ENCODE measurements at places on chromosomes 16 and 17. TPM values are rescaled to one million over a fixed set of nuclear protein-coding genes. Genes with fewer than 3 reads are reported as not detected.

- no peak for DNase-seq
These were observed 14.3 kb downstream of the SNX29 start for GRCh38 chr16:11990702-11991390.

DNA sequence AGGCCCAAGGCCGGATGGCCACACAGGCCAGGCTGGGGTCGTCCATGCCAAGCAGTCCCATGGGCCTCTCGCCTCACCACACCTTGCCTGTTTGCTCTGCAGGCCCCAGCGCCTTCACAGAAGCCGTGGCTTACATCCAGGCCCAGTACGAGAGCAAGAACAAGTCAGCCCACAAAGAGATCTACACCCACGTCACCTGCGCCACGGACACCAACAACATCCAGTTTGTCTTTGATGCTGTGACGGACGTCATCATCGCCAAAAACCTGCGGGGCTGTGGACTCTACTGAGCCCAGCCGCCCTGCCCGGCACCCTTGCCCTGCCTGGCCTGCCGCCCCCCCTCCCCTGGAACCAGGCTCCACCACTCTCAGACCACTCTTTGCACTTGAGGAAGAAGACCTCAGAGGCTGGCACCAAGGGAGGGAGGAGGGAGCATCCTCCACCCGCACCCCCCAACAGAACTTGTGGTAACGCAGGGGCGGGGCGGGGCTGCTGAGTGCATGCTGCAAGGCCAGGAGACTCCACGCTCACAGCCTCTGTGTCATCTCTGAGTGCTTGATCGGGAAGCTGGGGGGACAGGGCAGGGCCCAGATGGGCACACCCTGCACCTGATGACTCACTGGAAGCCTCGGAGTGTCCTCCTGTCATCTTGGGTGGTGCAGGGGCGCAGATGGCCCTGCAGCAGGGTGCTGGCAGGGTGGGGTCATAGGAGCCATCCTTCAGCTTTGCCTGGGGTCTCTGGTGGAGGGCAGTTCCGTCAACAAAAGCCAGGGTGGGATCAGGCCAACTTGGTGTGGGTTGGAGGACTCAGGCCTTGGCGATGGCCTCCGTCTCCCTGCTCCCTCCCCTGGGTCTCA lies 81.5 kb downstream of the AMFR start:
- no peak for DNase-seq

GRCh38 chr17:40312131-40312731 lies 3.3 kb downstream of the RARA start:
- no peak for DNase-seq

GRCh38 chr16:84247844-84248243 lies 8.0 kb upstream of the KCNG4 start:
- DNase-seq, result peak; percentile 31

DNA sequence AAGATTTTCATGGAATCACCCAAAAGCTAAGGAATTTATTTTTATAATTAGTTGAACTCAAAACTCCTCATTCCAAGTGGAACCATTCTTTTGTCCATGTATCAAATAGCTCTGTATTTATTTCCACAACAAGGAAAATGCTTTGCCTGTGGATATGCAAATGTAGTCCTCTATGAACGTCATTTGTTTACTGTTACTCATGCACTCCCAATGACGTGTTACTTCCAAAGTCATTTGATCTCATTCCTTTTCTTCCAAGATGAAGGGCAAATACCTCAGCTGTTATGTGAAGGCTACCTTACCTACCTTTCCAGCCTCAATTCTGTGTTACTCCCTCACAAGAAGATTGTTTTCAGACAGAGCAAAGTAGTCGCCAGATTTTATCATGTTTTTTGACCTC lies 83.7 kb downstream of the ITFG1 start:
- DNase-seq, result no peak

GRCh38 chr17:41785091-41785858 lies 1.2 kb downstream of the JUP start:
- DNase-seq, result no peak

DNA sequence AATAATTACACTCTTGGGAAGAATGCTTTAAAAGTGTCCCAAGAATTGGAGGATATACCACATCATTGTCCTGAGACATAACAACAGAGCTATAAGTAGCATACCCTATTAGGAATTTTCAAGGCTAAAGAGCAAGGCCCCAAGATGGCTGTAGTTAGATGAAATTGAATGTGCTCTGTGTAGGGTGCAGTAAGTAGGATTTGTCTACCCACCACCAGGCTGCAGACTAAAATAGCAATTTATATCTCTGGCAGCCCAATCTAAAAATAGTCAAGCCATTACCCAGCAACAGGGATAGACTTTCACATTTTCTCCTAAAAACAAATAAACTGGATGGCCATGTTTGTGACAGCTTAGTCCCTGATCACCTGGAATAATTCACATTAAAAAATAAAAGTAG lies 5.6 kb downstream of the MMD start:
- DNase-seq, result no peak

GRCh38 chr16:35730251-35730650 lies 2270.8 kb downstream of the TP53TG3F start:
- no peak for DNase-seq

GRCh38 chr17:44798356-44798755 lies 31.7 kb downstream of the GJC1 start:
- no peak for DNase-seq

DNA sequence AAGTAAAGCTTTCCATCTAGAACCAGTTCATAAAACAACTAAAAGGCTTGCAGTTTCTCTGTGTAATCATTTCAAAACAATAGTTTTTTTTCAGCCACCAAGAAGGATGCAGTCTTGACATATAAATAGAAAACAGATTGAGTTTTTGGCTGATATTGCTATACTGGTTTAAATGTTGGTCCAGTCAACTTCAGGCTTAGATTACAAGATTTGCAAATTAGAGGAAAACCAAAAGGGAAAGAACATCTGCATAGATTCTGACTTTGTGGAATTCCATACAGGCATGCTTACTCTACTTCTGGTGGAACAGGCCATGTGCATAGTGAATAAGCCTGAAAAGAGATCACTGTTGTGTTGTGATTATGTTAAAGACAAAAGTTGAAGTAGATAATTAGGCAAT lies 150.3 kb downstream of the BCAS3 start:
- DNase-seq, result no peak

DNA sequence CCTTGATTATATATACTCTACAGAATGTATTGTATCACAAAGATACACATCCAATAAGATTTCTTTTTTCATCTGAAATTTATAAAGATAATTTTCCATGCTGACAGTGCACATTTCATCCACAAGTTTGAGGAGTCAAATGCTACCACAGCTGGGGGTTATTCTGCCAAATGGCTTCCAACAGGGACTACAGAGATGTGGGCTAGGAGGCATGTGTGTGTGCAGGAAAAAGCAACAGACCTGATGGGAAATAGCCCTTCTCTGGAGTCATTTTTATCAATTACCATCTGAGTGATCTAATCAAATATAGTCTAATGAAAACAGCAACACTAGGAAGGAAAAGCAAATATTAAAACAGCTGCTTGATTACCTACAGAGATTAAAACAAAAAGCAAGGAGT lies 290.5 kb downstream of the CEP112 start:
- DNase-seq, result no peak

DNA sequence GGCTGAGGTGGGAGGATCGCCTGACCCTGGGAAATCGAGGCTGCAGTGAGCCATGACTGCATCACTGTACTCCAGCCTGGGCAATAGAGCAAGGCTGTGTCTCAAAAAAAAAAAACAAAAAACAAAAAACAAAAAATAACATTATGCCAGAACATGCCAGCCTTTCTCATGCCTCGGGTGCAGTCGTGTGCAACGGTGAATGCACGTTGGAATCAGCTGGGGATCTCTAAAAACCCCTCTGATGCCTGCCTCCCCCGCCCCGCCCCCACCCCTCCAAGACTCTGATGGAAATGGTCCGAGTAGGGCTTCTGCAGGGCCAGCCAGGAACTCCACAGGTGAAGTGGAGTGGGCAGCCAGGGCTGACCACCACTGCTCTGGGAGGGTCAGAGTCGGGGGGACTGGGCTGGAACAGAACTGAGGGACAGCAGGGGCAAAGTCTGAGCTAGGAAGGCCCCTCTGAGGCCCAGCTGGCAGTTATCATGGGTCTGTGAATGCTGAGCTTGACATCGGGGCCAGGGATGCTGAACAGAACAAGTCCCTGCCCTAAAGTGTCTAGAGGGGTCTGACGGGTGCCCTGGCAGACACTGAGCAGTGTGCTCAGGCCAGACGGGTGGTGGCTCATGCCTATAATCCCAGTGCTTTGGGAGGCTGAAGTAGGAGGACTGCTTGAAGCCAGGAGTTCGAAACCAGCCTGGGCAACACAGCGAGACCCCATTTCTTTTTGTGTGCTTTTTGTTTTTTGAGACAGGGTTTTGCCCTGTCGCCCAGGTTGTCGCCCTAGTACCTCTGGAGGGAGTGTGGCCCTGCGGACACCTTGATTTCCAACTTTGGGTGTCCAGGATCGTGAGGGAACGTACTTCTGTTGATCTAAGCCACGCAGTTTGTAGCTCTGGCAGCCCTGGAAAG lies 193.4 kb upstream of the GSE1 start:
- no peak for DNase-seq

GRCh38 chr17:48584223-48584741 lies 5.8 kb downstream of the HOXB3 start:
- no peak for DNase-seq

DNA sequence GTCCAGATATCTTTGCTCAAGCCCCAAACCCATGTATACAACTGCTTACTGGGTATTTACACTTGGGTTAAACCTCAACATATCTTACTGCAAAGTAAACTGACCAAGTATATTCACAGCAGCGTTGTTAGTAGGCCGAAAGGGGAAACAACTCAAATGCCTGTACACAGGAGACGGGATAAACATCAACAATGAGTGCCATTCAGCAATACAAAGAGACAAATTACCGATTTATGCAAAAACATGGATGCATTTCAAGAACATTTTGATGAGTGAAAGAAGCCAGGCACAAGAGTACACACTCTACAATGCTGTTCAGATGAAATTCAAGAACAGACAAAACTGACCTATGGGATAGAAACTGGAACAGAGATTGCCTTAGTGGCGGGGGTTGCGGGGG lies 136.3 kb upstream of the CACNG3 start:
- no peak for DNase-seq

The PERCC1 gene
- total RNA-seq, result not detected

The KRT40 gene
- not detected for total RNA-seq

The TBC1D3B gene
- 6.3 TPM for total RNA-seq

The MARCHF10 gene
- total RNA-seq, result 1.3 TPM

The KRT16 gene
- 4.8 TPM for total RNA-seq

The KPNA2 gene
- 91.9 TPM for total RNA-seq

The KRT24 gene
- not detected for total RNA-seq

The IL21R gene
- total RNA-seq, result 1.1 TPM

Data from kidney epithelial cell (primary cell).